ENCODE measurements at places on chromosomes 7 and 10.

DNA sequence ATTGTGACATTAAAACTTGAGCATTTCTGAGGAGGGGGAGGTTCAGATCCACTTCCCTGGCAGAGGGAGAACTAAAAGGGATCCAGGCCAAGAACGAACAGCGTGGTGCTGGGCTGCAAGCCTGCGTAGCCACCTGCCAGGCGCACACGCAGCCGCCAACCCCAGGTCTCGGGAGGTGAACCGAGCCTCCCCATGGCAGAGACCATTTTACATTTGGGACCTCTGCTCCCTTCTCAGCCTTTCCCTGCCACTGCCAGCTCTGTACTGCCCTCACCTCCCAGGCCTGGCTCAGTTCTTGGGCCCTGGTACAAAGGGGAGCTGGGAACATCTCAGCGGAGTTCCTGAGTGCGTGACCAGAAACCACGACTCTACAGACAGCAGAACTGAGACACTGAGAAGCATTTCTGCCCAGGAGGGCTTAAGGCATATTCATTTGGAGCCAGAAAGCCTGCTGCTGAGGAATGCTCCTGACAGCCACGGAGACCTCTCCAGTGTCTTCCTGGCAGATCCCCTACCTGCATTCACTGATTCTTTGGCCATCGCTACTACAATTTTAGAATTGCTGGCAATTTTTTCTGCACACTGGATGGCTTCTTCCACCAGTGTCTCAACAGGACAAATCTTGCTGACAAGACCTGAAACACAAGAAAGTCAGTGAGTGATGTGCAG lies 7.6 kb downstream of the ECHS1 start:
- no peak for DNase-seq

DNA sequence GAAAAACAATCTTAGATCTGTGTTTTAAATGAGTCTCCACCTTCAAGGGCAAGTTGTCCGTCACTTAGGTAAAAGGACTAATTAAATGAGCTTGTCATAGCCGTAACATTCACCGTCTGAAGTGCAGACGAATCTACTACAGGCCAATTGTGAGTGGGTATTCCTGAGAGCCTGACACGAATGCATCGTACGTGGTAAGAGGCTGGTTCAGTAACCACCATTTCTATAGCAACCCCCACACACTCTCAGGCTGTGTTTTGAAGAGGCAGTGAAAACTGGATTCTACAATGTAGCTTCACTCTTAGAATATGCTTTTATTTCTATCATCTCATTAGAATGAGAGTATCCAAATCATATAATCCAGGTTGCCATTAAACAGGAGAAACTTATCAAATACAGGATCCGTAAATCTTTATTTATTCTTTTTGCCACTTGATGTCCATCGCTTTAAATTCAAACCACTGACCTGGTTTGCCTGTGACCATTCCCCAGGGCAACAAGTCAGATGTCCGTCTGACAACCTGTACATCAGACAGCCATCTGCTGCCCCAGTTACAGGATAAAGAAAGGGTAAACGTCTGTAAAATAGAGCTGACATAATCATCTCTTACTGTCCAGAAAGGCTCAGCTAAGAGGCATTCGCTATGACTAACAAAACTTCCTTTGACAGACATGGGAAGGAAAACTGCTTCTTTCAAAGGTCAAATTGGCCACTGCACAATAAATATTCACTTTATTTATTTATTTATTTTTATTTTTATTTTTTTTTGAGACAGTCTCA lies 70.3 kb upstream of the NMT2 start:
- DNase-seq, result no peak

GRCh38 chr10:34816501-34817002 lies 1.5 kb upstream of the PARD3 start:
- no peak for DNase-seq

DNA sequence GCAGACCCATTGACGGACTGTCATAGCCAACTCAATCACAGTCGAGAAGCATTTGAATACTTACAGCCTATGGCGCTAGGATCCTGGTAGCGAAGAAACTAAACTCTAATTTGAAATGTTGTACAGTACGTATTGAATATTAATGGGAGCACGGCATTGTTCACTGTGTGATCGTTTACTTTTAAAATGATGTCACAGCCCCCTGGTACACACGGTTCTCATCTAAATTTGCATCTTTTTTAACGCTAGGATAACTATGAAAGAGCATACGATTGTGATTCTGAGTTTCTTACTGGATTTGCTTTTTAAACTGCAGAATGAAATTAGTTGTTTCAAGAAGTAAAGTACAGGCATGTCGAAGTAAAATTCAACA lies 895 bp upstream of the NAPEPLD start:
- no peak for DNase-seq

- peak; percentile 34 for DNase-seq
These were observed 20.8 kb downstream of the ADCY1 start for GRCh38 chr7:45594745-45595535.

- no peak for DNase-seq
These were observed 18.2 kb downstream of the MRPL32 start for GRCh38 chr7:42950417-42950816.

DNA sequence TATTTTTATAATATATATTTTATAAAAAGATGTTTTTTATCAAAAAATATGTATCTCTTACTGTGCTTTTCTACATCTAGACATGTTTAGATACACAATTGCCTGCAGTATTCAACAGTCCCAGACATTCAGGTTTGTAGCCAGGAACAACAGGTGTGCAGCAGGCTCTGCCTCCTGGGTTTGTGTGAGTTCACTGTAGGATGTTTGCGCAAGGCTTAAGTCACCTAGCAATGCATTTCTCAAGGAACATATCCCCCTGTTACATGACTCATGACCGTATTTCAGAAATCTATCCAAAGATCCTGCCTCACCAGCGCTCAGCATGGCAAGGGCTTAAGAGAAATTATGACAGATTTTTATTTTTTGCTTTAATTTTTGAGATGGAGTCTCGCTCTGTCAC lies 41.5 kb downstream of the PITRM1 start:
- no peak for DNase-seq

DNA sequence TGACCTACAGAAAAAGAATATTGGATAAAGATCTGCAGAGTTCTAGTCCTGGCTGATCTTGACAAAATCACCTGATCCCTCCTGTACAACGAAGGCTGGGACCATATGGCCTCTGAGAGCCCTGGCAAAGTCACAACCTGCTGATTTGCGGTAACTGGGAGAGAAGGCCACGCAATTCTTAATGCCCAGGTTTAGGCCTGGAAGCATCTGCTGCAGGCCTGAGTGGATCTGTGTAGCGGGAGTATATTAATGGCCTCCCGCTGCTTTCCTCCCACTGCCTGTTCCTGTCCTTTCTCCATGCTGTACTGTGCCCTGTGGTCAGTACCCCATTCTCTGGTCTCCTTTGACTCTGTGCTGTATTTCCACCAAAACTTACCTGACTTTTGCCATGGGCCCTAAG lies 24.2 kb downstream of the AKR1B1 start:
- DNase-seq, result no peak

- peak; percentile 96 for DNase-seq
These were observed at the start of gene KLHL7 for GRCh38 chr7:23105644-23106056. TSS of gene KLHL7 (plus strand) at chr7:23105785. CDS start at chr7:23106027, 242 bp downstream.

DNA sequence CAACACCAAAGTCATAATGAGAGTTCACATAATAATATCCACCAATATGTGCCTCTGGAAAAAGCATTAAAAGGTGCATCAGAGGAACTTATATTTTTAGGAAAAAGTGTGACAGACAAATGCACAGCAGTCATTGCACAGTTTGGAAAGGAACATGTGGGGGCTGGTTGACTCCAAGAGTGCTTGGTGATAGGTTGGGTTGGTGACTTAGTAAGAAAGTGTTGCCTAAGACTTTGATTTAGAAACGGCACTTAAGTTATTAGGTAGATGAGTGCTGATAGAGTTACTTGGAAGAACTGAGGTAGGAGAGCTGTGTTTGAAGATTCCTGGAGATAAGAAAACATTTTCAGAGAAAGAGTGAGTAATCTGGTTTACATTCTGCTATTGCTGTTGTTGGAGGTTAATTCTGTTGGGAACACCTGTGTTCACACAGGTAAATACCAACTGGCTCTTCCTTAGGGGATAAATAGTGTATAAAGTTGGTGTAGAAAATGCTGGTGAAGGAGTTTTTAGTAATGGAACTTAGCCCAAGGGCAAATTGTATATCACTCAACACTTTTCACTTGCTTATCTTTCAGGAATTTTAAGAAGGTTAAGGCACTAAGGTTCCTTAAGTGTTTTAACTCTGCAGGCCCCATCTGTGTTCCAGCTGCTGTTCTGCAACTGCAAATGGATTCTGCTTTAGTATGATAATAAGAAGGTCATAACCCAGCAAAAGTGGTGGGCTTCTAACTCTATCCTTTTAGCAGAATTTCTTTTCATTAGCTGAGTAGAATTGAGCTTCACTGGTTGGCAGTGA lies 196.1 kb downstream of the NSUN6 start:
- no peak for DNase-seq

DNA sequence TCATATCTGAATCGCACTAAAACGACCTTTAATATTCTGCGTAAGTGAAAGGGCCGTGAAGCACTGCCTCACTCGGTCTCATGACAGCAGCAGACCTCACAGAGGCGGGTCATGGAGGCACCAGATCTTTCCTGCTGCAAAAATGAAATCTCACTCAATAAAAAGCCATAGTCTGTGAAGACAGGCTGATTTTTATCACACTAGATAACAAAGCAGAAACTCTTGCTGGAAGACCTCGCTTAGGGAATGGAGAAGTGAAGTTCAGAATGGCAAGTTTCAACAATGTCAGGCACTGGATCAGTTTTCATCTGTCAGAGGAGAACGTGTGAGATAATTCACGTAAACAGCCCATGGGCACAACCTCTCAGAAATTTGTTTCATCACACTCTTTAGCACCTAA lies 8.0 kb downstream of the SEPHS1 start:
- DNase-seq, result no peak

- DNase-seq, result no peak
These were observed 140.4 kb downstream of the DKK1 start for GRCh38 chr10:52454491-52454890.

DNA sequence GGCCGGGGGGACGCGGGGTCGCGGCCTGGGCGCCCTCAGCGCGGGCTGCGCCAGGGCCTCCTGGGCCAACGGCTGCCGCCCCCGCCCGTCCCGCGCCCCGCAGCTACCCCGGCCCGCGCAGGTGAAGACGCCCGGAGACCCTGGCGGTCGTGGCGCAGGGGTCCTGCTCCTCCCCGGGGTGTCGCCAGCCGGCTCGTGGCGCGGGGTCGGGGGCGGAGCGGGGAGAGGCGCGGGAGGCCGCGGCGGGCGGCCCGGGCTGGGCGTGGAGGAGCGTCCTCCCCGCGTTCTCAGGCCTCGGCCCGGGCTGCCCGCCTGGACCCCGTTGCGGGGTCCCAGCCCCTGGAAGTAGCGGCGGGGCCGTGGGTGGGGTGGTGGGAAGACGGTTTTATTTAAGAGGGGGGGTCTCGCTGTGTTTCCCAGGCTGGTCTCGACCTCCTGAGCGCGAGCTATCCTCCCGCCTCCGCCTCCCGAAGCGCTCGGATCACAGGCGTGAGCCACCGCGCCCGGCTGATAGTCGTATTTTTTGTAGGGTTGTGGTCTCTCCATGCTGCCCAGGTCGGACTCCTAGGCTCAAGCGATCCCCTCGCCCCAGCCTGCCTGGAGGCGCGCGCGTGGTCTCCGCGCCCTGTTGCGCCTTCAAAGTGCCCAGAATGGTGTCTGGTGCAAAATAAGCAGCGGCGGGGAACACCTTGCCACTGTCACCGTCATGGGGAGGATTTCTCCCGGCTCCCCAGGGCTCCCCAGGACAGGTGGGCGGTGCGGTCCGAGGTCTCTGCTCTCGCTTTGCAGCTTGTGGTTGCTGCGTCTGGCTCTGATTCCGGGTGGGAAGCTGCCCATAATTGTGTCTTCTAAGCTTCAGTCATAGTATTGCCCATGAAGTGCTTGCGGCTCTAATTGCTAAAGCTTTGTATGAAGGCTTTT lies 15.3 kb upstream of the SUN1 start:
- no peak for DNase-seq

- DNase-seq, result no peak
These were observed 65.5 kb upstream of the SRPK2 start for GRCh38 chr7:105454095-105454747.

- no peak for DNase-seq
These were observed 90.6 kb upstream of the ODAD2 start for GRCh38 chr10:28089467-28089866.

- DNase-seq, result no peak
These were observed 73.1 kb upstream of the PDE1C start for GRCh38 chr7:32143301-32143700.
